ENCODE measurements at places on chromosomes 16 and 17.

DNA sequence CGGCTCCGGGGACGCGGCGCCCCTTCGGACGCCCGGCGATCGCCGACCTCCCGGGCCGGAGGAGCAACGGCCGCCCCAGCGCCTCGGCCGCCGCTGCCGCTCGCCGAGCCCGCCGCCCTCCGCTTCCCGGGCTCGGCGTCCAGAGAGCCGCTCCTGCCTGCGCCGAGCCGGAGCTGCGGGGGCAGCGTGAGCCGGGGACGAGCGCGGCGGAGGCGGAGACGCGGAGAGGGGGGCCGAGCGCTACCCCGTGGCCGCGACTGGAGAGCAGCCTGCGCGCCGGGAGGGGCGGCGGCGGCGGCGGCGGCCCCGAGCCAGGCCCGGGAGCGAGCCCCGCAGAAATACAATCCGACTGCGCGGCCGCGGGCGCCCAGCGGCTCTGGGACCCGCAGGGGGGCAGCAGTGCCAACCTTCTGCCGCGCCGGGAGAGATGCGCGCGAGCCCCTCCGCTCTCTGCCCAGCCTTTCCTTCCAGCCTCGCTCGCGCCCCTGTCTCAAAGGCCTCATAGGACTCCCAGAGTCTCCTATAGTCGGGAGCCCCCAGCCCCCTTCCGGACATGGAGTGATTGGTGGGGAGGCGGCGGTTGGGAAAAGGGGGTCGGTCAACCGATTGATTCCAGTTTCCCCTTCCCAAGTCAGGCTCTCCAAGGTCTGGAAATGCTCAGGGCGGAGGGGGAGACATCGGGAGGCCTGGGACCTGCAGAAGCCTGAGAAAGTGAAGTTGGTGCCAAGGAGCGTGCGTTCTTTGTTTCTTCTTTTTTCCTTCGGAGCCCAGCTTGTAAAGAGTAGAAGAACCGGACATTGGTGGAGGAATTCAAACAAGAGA lies 1.0 kb upstream of the SDK2 start:
- DNase-seq, result peak; percentile 29

DNA sequence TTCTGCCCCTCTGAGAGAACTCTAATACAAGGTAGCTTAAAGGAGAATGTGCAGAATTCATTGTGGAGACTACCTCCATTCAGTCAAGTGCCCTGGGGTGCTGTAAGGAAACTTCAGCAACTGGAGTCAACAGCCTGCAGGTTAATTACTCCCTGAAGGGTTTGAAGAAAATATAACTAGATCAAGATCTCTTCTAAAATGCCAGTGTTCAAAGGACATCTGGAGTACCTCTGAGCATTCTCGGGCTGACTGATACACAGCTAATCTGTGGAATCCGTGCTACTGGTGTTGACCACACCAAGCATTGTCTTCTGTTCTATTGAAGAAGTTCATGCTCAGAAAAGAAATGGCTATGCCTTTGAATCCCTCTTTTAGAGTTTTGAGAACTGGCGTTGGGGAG lies 11.5 kb upstream of the ATXN1L start:
- DNase-seq, result no peak

- DNase-seq, result no peak
Measured at GRCh38 chr16:15608398-15609285, 34.3 kb downstream of the MARF1 start.

DNA sequence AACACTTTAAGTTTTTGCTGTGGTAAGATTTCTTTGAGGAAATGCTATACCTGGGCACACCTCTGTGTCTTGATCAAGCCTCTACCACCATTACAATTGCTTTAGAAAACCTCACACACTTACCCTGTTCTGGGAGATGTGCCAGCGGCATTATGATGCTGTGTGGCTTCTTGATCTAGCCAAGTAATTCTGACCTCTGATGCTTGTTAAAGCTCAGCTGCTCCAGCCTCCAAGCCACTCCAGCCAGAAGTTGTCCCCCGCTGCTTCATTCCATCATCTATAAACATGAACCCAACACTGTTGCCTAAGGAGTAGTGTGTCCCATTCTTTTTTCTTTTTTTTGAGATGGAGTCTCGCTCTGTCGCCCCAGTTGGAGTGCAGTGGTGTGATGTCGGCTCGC lies 60.1 kb downstream of the CYLD start:
- no peak for DNase-seq

GRCh38 chr16:27241658-27242057 lies 26.9 kb downstream of the NSMCE1 start:
- no peak for DNase-seq

DNA sequence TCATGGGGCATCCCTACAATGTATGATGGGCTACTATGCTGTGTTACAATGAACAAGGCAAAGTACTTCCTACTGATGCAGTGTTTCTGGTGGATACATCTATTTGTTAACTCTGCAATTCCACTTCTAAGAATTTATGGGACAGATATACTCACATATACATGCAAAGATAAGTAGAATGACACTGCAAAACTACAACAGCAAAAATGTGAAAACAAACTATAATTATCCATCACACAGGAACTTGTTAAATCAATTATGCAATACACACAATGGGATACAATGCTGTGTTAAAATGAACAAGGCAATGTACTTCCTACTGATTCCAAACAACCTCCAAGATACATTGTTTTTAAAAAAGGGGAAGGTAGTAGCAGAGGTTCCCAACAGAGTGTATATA lies 3.2 kb downstream of the DDX52 start:
- no peak for DNase-seq

GRCh38 chr17:7039832-7040231 lies 4.0 kb downstream of the SLC16A13 start:
- no peak for DNase-seq
